Esophagus (tissue), 2 donors: ENCODE measurements at places on chromosomes 11 and 22. TPM values are rescaled to one million over a fixed set of nuclear protein-coding genes. Genes with fewer than 3 reads are reported as not detected.

The GNAZ gene
- polyA plus RNA-seq, result 1.6 TPM

The PRR33 gene
- 0.02 TPM for polyA plus RNA-seq

The PACSIN2 gene
- polyA plus RNA-seq, result 20.3 TPM

The TRIM64 gene
- polyA plus RNA-seq, result not detected

The KRTAP5-11 gene
- not detected for polyA plus RNA-seq

The RSF1 gene
- 4.8 TPM for polyA plus RNA-seq
